ENCODE measurements at places on chromosomes 3 and 15.

DNA sequence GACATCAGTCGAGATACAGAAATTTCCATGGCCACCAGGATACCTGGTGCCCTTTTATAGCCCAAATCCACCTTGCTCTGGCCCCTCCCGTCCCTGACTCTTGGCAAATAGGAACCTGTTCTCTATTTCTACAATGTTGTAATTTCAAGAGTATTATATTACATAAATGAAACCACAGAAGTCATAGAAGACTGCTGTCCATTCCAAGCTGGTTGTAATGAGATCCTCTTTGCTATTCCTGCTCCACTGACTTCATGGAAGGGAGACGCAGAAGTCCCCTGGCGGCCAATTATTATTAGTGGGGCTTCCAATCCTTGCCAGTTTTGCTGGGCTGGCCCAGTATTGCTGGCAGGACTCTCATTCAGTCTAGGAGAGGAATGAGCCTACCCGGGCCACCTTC lies 26.6 kb downstream of the DCP1A start:
- no peak for DNase-seq

- DNase-seq, result no peak
Observed at GRCh38 chr3:191300422-191300821, 28.8 kb upstream of the CCDC50 start.

- no peak for DNase-seq
Observed at GRCh38 chr15:83809345-83809744, 155.4 kb downstream of the ADAMTSL3 start.

GRCh38 chr3:116552246-116552645 lies 107.0 kb upstream of the LSAMP start:
- DNase-seq, result no peak

GRCh38 chr3:133368371-133369067 lies 31.3 kb upstream of the BFSP2 start:
- no peak for DNase-seq

DNA sequence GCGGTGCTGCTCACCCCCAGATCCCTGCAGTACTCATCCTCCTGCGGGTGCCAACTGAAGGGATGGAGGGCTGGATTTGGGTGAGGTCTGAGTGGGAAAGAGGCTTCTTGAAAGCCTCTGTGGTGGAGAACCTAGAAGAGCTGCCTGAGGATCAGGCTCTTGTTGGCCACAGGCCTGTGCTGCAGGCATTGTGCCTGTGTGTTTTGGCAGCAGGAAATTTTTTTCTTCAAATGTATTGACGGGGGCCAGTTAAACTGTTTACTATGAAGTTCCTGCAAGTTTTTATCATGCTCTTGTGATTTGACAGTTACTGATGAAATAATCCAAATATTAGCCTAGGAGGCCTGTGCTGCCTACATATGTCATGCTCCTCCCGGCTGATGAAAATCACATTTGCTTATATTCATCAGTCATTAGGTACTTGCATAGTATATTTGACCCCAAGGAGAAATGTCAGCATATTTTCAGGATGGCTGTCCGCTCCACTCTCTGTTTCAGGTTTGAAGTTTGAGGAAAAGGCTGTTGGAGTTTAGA lies 103.1 kb downstream of the THSD4 start:
- DNase-seq, result no peak

- DNase-seq, result no peak
Observed at GRCh38 chr3:46460051-46460450, 4.7 kb downstream of the LTF start.

- peak; percentile 82 for DNase-seq
Observed at GRCh38 chr3:126267169-126267975, 87.0 kb upstream of the ALDH1L1 start.

- DNase-seq, result no peak
Observed at GRCh38 chr15:85750319-85751290, 44.1 kb downstream of the KLHL25 start.

GRCh38 chr3:84092907-84093306 lies 865.9 kb upstream of the CADM2 start:
- no peak for DNase-seq

DNA sequence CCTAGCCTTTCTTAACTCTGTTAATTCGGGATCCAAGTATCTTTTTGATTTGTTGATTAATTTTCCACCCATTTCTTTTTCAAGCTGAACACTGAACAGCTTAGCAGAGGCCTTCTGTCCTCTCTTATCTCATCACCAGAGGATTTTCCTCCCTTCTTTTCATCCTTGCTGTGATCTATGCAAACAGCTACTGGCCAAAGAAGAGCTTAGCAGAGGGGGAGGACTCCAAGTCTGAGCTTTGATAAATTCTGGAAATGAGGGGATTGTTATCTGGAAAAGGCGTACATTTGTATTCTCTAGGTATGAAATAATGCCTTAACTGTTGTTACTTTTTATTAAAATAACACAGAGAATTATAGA lies 13.4 kb downstream of the DZIP3 start:
- DNase-seq, result no peak

GRCh38 chr3:133113526-133113925 lies 75.3 kb downstream of the TMEM108 start:
- no peak for DNase-seq

DNA sequence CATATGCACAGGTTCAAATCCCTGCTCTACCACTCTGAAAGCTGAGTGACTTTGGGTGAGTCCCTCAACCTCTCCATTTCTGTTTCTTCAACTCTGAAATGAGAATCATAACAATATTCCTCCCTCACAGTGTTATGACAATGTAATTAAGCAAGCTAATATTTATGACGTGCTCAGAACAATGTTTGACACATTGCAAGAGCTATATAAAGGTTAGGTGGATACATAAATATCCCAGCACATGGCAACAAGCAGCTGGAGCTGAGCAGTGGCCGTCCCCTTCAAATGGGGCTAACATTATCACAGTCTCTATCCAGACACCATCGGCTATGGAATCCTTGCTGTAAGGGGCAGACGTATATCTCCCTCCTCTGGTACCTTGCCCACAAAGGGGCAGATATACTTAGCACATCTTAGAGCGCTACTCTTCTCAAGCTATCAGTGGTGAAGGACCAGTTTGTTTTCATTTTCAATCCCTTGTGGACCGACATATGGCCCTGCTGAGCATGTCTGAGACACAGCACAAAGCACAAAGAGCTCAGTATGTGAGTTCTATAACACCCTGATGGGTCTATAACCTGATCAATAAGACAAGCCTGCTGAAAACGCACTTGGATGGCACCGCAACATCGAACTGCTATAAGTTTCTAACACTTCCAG lies 80.9 kb downstream of the PRICKLE2 start:
- DNase-seq, result no peak

- DNase-seq, result no peak
Observed at GRCh38 chr3:141366285-141367037, 1.8 kb upstream of the ZBTB38 start.

- no peak for DNase-seq
Observed at GRCh38 chr15:59420986-59421618, 16.9 kb upstream of the FAM81A start.

DNA sequence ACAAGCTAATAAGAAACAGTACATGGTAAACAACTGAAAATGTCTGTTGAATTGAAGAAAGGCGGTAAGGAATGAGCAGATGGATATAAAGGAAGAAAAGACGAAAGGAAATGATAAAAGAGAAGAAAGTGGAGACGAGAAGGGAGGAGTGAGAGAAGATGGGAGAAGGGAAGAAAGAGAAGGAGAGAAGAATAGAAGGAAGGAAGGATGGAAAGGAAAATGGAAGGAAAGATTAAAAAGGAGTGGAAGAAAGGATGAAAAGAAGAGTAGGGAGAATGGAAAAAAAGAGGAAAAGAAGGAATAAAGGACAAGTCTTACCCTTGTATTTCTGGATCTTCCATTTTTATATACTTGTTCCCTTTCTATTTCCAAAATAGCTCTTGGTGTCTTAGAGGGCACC lies 17.7 kb downstream of the CPNE4 start:
- DNase-seq, result no peak

DNA sequence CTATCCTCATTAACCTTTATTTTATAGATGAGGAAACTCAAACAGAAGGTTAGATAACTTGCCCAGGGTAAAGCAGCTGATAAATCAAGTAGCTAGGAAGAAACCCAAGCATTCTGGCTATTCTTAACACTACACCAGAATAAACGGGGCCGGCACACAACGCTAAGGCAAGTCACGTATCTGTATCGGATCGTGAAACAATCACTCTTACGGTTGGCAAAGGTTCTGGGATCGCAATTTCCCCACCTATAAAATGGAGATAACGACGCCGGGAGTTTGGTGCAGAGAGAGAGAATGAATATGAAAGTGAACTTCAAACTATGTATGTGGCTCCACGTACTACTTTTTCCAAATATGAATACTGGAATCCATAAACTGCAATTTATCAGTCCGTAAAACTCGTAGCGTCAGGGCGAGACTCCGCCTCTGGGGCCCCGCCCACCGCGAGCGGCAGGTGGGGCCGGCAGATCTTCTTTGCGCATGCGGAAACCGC lies 252 bp upstream of the ARMC8 start:
- peak; percentile 82 for DNase-seq

DNA sequence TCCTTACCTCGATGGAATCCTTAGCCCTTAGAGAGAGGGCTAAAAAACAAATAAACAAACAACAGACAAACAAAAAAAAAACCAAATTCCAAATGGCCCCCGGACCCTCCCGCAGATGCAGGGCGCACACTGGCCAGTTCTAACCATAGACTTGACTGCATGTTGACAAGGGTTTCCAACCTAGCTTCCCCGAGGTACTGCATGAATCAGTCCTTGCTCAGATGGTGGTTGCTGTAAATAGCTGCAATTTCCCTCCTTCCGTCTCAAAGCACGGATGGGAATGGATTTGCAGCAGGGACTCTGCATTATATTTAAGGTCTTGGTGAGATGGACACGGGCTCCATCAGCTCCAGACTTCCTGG lies 162.8 kb downstream of the CD47 start:
- DNase-seq, result peak; percentile 12

GRCh38 chr3:14791343-14791945 lies 27.3 kb upstream of the FGD5 start:
- DNase-seq, result no peak

- no peak for DNase-seq
Observed at GRCh38 chr3:42846685-42847522, 28.8 kb downstream of the CYP8B1 start.

- DNase-seq, result no peak
Observed at GRCh38 chr3:133083395-133083794, 45.2 kb downstream of the TMEM108 start.

- DNase-seq, result no peak
Observed at GRCh38 chr3:168824107-168824506, 728.4 kb upstream of the GOLIM4 start.

DNA sequence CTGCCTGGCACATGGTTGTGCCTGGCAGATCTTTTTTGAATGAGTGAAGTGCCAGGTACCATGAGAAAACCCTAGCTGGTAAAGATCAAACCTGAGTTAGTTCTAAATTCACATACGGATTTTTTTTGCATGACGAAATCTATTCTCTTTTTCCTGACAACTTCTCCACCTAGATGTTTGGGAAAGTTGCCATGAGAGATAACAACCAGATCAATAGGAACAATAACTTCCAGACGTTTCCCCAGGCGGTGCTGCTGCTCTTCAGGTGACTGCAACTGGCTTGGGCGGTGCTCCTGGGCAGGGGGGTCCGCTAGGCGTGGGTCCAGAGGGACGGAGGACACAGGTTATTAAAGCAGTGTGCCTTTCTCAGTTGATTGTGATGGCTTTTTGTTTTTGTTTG lies 71.8 kb downstream of the CHDH start:
- DNase-seq, result no peak

DNA sequence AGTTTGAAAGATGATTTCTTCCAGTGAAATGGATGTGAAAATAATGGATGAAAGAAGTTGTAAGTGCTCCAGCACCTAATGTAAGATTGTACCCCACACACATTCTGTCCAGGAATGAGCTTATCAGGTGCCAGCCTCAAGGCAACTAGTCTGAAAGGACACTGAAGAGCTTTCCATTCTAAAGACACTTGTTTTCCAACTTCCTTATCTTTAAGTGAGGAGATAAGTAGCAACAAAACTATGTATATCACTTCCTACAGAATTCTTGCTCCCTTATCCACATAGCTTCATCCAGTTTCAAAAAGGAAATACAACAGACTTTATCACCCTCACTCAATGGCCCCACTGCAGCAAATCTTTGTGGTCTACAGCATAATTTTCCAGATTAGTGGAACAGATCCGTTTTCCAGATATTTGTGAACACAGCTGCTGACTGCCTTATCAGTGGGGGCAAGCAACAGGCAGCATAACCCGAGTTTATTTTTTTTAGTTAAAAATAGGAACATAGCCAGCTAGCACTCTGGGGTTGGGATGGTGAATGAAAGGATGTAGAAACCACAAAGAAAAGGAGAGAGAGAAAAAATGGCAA lies 60.6 kb downstream of the CD200R1L start:
- DNase-seq, result no peak

DNA sequence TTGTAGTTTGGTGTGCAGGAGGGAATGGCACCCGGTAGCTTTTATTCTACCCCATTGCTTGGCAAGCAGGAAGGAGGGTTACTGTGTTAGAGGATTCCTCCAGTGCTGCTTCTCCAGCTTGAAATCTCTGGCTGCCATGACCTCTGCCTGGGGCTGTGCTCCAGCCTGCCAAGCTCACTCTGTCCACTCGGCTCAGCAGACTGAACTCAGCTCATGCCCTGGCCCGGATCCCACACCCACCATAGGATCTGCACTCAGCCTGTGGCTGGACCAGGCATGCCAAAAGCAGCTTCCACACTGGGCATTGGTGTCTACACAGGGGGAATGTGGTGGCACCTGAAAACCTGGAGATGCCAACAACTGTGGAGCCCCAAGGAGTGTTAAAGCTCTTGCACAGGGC lies 26.3 kb downstream of the CLDN16 start:
- no peak for DNase-seq
